ENCODE measurements at places on chromosomes 11 and 22. TPM values are rescaled to one million over a fixed set of nuclear protein-coding genes. Genes with fewer than 3 reads are reported as not detected.

The TTC12 gene
- 11.3 TPM for total RNA-seq

The CASP12 gene
- not detected for total RNA-seq

The MB gene
- 8.7 TPM for total RNA-seq

The MRGPRE gene
- total RNA-seq, result 0.09 TPM

The GAL3ST3 gene
- total RNA-seq, result not detected

The PAX6 gene
- total RNA-seq, result 0.57 TPM

The RBMXL2 gene
- total RNA-seq, result not detected

The GLB1L3 gene
- not detected for total RNA-seq

The GAB4 gene
- total RNA-seq, result not detected

The SYT8 gene
- 0.55 TPM for total RNA-seq

The B3GAT1 gene
- total RNA-seq, result 0.04 TPM

The TENM4 gene
- total RNA-seq, result 0.11 TPM

The APOA4 gene
- total RNA-seq, result not detected

The MUC5AC gene
- total RNA-seq, result 0.95 TPM

The GRAMD1B gene
- total RNA-seq, result 22.2 TPM

The BTG4 gene
- total RNA-seq, result 0.15 TPM

The TEX54 gene
- not detected for total RNA-seq

The RAG1 gene
- 0.10 TPM for total RNA-seq

The UBASH3B gene
- total RNA-seq, result 31.4 TPM

The CYP2R1 gene
- total RNA-seq, result 12.1 TPM

The FAM227A gene
- 0.66 TPM for total RNA-seq

The OR51B6 gene
- not detected for total RNA-seq

The F2 gene
- total RNA-seq, result 3.1 TPM

The IL10RA gene
- total RNA-seq, result 0.07 TPM

The BLID gene
- not detected for total RNA-seq

The CSKMT gene
- 14.8 TPM for total RNA-seq

The SAA1 gene
- total RNA-seq, result 3.3 TPM

The KRTAP5-11 gene
- total RNA-seq, result not detected

The SNU13 gene
- 181 TPM for total RNA-seq

The MMP13 gene
- total RNA-seq, result 0.08 TPM

The OR10D3 gene
- not detected for total RNA-seq

The GLYATL1 gene
- total RNA-seq, result not detected

The SGSM1 gene
- 0.57 TPM for total RNA-seq

The XKR3 gene
- total RNA-seq, result not detected

The ALKBH8 gene
- 6.2 TPM for total RNA-seq

The C22orf31 gene
- total RNA-seq, result not detected

The UBQLNL gene
- total RNA-seq, result not detected

The C22orf39 gene
- total RNA-seq, result 16.3 TPM

The RELA gene
- 73.7 TPM for total RNA-seq

The CBLIF gene
- total RNA-seq, result not detected

The CYTH4 gene
- total RNA-seq, result 0.59 TPM

The PKDREJ gene
- not detected for total RNA-seq

The FAT3 gene
- 0.35 TPM for total RNA-seq

The DCDC1 gene
- 0.91 TPM for total RNA-seq

The TP53AIP1 gene
- not detected for total RNA-seq

The LINC01488 gene
- total RNA-seq, result not detected

The MPPED2 gene
- total RNA-seq, result not detected

The OR6X1 gene
- total RNA-seq, result not detected

The MIOX gene
- total RNA-seq, result not detected

The SRRD gene
- 18.6 TPM for total RNA-seq
